ENCODE measurements at places on chromosomes 7 and 10. TPM values are rescaled to one million over a fixed set of nuclear protein-coding genes. Genes with fewer than 3 reads are reported as not detected.

DNA sequence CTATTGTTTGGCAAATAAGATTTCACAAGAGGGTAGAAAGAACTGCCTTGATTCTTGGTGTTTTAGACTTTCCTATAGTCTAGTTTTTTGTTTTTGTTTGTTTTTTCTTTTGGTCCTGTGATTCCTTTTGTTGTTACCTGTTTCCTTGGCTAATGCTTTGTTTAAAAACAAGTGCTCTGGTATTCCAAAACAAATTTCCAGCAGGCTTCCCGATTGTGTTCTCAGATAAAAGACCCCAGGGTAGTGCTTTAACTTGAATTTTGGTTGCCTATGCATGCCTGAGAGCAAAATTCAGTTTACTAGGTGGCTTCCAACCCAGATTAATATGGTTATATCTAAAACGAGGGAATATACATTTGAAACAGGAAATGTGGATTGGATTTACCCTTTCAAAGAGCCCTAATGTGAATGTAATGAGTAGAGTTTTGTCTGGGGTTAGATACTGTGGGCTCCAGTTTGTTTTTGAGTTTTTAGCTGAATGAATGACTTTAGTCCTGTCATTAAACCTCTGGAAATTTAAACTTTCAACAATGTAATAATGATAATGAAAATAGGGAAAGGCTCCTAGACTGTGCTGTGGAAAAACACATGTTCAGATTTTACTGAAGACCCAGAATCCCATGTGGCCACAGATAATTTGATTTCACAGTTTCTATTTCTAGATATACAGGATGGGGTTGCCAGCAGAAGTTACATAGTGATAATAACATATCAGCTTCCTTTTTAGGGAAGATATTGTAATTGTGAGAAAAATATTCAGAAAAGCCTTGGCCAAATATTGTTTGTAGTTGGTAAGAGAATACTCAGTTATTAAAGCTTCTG, 23.9 kb downstream of the AUTS2 start:
- DNase-seq = no peak

DNA sequence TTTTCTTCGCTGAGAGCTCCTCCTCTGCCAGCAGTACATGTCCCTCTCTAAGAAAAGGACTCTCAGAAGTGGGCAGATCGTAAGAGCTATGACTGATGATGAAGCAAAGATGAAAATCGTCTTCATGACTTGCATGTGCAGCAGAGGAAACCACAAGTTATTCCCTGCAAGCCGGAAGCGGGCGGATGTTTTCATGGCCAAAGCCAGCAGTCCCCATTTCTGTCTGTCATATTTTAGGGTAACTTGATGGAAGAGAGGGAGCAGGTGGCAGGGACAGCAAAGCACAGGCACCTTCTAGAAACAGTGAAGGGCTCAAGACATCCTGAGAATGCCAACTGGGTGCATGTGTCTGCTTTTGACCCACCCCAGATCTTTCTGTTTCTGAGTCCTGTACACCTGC, 19.9 kb downstream of the KLF6 start:
- no peak for DNase-seq

GRCh38 chr10:31918671-31919409, 9.8 kb downstream of the ARHGAP12 start:
- DNase-seq = no peak

Gene TFEC
- total RNA-seq = 0.21 TPM

Data from T-helper 17 cell (primary cell).